Activated CD4-positive, alpha-beta T cell treated with anti-CD3 and anti-CD28 coated beads, Interleukin-2, amount 10 ng/mL, durations not matched to agents 24 days and 14 days (primary cell): ENCODE measurements at places on chromosomes 7 and 10.

- H3K27ac ChIP-seq = peak overlapping the region; percentile 80
- H3K4me3 ChIP-seq = peak overlapping the region; percentile 87
- H3K4me1 ChIP-seq = peaks cover 18% of the 10 kb centered on the region
- H3K36me3 ChIP-seq = no peaks in the 10 kb centered on the region
- H3K27me3 ChIP-seq = peaks cover 70% of the 10 kb centered on the region
- DNase-seq = peak; percentile 58
Measured at GRCh38 chr7:20329389-20330238, 1.1 kb upstream of the ITGB8 start.

DNA sequence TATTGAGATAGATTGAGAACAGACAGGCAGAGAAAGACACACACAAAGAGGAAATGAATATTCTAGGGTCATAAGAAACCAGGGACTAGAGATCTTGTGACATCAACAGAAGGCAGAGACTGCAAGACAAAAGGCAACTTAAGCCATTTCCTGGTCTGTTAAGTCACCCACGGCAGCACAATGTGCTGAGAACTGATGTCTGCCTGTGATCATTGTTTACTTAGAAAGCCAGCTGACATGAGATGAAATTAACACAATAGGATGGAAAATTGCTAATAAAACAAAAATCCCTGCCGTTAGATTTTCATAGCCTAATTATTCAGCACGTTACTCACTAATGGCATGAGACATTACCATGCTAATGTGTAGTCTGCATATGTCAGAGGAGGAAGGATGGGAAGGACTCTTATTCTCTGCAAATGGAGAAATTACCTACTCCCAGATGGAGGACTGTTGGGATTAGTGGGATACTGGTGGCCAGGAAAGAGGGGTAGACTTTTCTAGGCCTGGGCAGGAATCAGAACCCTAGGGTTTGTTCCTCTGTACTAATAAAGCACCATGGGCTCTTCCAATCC lies 191.3 kb upstream of the PODXL start:
- no peaks in the 10 kb centered on the region for H3K36me3 ChIP-seq
- no peak overlapping the region for H3K27ac ChIP-seq
- peaks cover 1% of the 10 kb centered on the region for H3K27me3 ChIP-seq
- DNase-seq = no peak

DNA sequence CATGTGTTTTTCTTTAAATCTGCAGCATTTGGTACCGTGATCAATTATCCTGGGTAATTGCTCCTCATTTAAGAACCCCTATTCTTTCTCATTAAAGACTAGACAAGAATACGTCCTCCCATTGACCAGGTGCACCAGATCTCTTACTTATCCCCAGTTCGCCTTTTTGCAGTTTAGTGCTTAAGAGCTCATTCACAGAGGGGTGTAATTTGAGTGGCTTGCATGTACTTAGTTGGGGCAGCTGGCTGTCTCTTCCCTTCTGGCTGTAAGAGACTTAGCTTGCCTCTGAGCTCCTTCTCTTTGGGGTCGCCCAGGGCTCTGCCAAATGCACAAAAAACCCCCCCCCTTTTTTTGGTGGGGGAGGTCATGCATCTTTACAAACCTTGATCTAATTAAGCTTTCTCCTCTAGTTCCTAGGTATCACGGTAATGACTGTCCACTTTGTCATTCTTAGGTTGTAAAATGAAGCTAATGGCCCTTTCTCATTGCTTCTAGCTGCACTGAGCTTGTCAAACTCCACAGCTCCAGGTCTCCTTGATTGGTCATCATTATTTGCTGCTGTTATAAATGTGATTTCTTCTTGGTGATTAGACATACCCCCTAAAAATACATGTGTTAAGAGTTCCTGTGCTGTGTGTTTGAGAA lies 26.3 kb downstream of the GAD2 start:
- no peaks in the 10 kb centered on the region for H3K4me1 ChIP-seq
- no peak overlapping the region for H3K4me3 ChIP-seq
- no peaks in the 10 kb centered on the region for H3K36me3 ChIP-seq
- H3K27ac ChIP-seq = no peak overlapping the region
- H3K27me3 ChIP-seq = peaks cover 6% of the 10 kb centered on the region
- DNase-seq = no peak

DNA sequence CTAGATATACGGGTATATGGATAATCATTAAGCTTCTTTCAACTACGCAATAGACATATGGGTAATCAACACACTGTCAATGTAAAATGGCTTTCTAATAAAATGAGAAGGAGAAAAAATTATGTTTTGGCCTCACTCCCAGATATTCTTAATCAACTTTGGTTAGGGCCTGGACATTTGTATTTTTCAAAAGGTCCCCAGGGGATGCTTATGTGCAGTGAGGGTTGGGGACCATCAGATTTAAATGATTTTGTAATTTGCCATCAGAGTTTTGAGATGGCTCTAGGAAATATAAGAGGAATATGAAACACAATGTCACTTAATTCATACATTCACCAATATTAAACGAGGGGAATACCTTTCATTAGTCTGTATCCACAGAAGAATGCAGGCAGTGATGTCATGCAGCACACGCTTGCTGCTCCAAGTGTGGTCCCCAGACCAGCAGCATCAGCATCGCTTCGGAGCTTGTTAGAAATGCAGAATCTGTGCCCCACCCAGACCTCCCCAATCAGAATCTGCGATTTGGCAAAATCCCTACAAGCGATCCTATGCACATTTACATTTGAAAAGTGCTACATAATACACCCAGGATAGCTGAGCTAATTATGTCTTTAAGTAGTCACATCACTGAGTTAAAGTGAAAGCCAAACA lies 75.1 kb downstream of the INHBA start:
- DNase-seq = no peak
- H3K4me3 ChIP-seq = no peak overlapping the region
- H3K27me3 ChIP-seq = no peaks in the 10 kb centered on the region
- no peak overlapping the region for H3K27ac ChIP-seq

DNA sequence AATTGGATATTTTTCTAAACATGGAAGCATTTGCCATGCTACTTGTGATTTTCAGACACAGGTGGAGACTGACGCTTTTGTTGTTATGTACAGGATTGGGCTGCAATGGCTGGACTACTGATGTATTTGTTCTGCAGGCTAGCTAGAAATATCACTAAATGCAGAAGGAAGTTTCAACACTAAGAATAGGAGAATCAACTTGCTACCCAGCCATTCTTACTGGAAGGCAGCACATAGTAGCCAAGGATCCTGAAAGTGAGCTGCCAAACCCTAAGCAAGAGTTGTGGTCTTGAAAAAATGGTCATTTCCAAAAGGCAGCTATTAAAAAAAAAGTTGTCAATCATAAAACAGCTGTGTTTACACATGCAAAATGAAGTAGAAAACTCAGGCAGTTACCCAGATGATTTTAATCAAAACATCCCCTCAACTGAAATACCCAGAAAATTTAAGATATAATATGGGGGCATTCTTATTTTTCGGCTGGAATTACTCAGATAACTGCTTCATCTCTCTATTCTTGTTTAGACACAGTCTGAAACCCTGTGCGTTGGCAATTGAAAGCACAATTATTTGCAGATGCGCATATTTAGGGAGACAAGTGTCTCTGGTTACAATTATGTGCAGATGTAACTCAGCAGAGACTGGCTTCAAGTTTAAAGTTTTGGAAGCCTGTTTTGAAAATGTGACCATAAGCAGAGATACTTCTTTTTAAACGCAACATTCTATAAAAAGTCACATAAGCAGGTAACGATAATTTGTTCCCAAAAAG lies 31.2 kb downstream of the GFRA1 start:
- H3K27me3 ChIP-seq = no peaks in the 10 kb centered on the region
- no peak overlapping the region for H3K4me3 ChIP-seq
- no peaks in the 10 kb centered on the region for H3K4me1 ChIP-seq
- no peak overlapping the region for H3K27ac ChIP-seq
- H3K36me3 ChIP-seq = no peaks in the 10 kb centered on the region

GRCh38 chr7:138066954-138067394 lies 9.3 kb upstream of the AKR1D1 start:
- H3K4me1 ChIP-seq = no peaks in the 10 kb centered on the region
- H3K4me3 ChIP-seq = no peak overlapping the region
- no peaks in the 10 kb centered on the region for H3K36me3 ChIP-seq
- no peak for DNase-seq

- H3K27ac ChIP-seq = no peak overlapping the region
- H3K4me1 ChIP-seq = peaks cover 4% of the 10 kb centered on the region
- no peaks in the 10 kb centered on the region for H3K36me3 ChIP-seq
- H3K4me3 ChIP-seq = no peak overlapping the region
- peak; percentile 41 for DNase-seq
- peaks cover 4% of the 10 kb centered on the region for H3K27me3 ChIP-seq
Measured at GRCh38 chr10:28250782-28251181, 52.1 kb downstream of the MPP7 start.

DNA sequence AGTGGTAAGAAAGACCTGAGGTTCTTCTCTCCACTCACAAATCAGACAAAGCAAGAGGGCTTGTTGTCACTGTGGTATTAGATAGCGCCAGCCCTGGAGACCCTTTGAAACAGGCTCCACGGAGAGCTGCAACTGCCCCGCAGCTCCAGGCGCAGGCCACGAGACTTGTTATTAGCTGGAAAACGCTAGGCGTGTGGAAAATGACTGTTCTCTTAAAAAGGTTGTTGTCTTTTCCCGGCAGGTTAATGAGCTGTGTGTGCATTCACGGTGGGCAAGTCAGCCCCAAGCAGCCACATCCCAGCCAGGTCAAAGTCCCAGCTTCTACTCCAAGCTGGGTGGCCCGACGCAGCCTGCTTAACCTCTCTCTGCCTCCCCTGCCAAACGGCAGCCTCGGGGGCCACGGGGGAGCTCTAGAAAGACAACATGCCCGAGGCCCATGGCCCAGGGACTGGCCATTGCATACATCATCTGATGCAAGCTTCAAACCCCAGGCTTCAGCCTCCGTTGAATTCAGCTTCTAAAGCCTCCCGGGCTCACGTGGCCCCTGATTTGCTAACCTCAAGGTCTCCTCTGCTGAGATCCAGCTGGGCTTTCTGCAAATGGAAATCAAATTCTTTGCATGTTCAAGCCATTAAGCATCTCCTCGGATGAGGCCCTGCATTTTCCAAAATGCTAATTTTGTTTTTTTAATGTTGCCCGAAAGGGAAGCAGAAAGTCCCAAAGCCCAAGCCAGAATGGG lies 61.3 kb upstream of the DNAAF5 start:
- DNase-seq = no peak
- H3K4me1 ChIP-seq = peaks cover 12% of the 10 kb centered on the region
- no peak overlapping the region for H3K4me3 ChIP-seq
- no peak overlapping the region for H3K27ac ChIP-seq
- H3K36me3 ChIP-seq = peaks cover 8% of the 10 kb centered on the region

DNA sequence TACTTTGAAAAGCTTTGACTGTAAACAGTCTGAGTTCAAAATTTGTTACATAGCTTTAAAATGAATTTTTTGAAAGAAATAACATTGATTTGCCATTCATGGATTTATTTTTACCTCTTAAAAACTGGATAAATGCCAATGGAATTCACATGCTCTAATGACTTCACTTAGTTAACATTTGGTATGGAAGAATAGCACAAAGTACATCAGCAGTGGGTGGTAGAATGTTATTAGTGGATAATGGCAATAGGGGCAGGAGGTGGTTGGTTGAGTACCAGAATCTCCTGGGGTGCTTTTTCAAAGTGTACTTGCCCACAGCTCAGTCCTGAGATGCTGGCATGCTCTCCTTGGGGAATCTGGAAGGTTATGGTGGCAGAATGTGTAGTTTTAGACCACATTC lies 4.7 kb downstream of the PPP1R9A start:
- H3K27me3 ChIP-seq = peaks cover 32% of the 10 kb centered on the region
- no peak overlapping the region for H3K4me3 ChIP-seq
- DNase-seq = no peak
- no peak overlapping the region for H3K27ac ChIP-seq
